ENCODE measurements at places on chromosomes 6 and 20. TPM values are rescaled to one million over a fixed set of nuclear protein-coding genes. Genes with fewer than 3 reads are reported as not detected.

DNA sequence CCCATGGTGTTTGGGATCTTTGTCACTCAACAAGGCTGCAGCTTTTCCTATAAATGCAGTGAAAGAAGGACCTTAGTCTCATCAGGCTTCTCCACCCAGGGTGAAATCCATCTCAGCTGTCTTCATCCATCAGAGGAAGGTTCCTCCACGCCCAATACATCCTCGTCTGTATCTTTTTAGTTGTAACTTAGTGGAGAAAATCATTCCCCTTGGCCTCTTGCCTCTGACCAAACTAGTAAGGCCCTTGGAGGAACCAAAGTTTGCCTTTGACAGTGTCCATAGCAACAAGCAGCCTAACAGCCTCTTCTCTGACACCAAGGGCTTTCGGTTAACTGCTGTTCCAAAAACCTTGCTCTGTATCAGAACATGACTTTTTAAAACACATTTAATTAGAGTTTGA is 230.3 kb upstream of the ECI2 start:
- DNase-seq, result no peak

DNA sequence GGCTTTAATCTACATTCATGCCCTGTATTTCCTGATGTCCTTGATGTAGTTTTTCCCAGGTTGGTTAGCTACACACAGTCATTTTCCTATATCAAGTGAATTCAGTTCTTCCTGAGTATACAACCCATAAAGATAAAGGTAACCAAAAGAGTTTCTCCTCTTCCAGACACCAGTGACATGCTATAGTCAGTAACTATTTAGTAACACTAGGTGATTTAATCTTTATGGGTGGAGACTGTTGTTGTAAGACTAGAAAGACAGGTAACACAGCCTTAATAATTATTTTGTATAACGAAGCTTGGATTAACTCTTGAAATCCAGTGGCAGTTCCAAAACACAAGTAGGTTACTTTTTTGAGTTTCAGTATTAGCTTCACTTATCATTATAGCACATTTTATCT is 17.6 kb downstream of the MCUR1 start:
- DNase-seq, result no peak

- no peak for DNase-seq
Measured at GRCh38 chr20:22768266-22769178, 184.2 kb upstream of the FOXA2 start.

DNA sequence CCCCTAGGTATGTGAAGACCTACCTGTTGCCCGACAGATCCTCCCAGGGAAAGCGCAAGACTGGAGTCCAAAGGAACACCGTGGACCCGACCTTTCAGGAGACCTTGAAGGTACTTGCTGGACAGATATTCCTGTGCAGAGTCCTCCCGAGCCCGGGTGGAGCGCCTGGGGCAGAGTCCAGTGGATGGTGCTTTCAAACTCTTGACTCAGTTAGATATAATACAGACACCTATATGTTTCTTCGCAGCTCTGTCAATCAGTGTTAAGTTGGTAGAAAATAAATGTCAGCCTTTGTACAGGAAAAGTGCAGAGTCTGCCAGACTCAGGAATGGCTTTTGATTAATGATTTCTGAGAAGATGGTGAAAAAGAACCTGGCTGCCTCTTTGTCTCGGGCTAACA is 67.2 kb downstream of the EZR start:
- no peak for DNase-seq

DNA sequence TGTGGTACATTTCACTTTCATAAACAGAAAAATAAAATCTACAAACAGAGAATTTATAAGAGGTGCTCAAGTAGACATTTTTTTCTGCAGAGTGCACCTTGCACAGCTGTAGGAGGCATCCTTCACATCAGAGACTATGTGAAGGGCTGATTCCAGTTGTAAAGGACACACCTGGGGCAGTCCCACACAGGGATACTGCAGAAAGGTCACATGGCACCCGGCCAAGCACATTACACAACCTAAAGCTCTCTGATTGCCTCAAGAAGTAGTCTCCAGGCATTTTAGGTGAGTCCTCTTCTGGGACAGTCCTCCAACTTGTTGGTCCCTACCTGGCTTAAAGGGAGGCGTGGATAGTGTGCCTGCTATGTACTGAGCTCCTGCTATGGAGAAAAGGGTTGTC is 502.9 kb upstream of the NOX3 start:
- DNase-seq, result no peak

GRCh38 chr6:49913636-49914375 is 47.5 kb upstream of the CRISP1 start:
- no peak for DNase-seq

- DNase-seq, result peak; percentile 2
Measured at GRCh38 chr6:5379647-5380242, 118.4 kb downstream of the FARS2 start.

ENPP1 gene
- total RNA-seq, result 1.2 TPM

HLA-DRB1 gene
- 33.1 TPM for total RNA-seq

GRCh38 chr6:93654548-93654947 is 235.2 kb upstream of the EPHA7 start:
- DNase-seq, result no peak

Data from activated T-helper 1 cell treated with anti-CD3 and anti-CD28 coated beads, Interleukin-12 subunit alpha, Interleukin-12 subunit beta, Interleukin-2, Interleukin-4 antibody, amounts not matched to agents 30 ng/mL and 10 ng/mL and 1 ng/mL, durations not matched to agents 14 hours and 24 hours and 36 hours (primary cell).